ENCODE measurements at places on chromosomes 6 and 20. TPM values are rescaled to one million over a fixed set of nuclear protein-coding genes. Genes with fewer than 3 reads are reported as not detected.

DNA sequence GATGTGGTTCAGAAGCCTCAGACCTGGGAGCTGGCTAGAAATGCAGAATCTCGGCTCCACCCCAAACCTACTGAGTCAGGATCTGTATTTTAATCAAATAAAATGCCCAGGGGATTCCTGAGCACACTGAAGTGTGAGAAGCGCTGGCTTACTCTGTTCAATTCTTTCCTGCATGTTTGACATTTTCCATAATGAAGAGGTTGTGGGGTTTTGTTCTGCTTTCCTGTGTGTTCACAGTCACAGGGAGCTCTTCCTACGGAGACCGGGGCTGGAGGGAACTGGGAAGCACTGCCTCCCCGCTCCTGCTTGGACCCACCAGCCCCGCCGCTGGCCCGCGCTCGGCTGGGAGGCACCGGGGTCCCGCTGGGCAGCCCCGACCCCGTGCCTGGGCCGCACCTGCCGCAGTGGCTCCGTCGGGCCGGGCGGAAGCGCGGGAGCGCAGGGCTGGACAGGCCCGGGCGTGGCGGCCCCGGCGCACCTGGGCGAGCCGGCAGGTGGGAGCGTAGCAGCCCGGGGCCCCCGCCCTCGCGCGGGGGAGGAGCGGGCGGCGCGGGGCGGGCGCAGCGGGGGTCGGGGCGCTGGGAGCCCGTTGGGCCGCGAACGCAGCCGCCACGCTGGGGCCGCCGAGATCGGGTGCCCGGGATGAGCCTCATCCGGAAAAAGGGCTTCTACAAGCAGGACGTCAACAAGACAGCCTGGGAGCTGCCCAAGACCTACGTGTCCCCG is at the start of gene MAPK13:
MAPK13 (plus strand) TSS at position 573 of the 726 bp plus-strand sequence; CDS start at position 643, 70 bp downstream.
- DNase-seq, result no peak

DNA sequence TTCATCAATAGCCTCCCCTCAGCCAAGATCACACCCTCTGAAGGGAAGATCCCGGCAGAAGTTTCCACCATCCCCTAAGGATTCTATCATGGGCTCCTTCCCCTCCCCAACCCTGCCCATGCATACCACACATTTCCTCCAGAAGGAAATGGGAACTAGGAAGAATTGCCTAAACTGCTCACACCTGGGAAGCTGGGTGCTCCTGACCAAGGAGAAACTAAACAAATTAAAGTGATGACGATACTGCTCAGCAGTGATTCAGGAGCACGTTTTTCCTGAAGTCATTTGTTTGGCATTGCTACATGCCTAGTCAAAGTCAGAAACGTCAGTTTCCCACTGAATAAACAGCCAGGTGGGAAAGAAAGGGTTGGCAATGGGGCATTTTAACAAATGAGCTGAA is 136.1 kb upstream of the CDYL start:
- no peak for DNase-seq

Gene TRIM10
- not detected for total RNA-seq

GRCh38 chr20:47479506-47479905 is 22.2 kb upstream of the NCOA3 start:
- DNase-seq, result no peak

- no peak for DNase-seq
Measured at GRCh38 chr6:30798494-30798893, 54.1 kb upstream of the IER3 start.

DNA sequence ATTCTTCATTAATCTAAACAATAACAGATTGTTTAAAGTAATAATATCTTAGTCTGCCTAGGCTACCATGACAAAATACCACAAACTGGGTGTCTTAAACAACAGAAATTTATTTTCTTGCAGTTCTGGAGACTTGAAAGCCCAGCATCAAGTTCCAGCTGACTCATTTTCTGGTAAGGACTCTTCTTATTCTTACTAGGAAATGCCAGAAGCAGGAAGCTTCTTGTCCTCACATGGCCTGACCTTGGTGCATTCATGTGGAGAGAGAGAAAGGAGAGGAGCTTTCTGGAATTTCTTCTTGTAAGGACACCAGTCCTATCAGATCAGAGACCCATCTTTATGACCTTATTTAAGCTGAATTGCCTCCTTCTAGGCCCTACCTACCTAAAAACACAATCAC is 110.5 kb downstream of the ANKRD60 start:
- DNase-seq, result peak; percentile 69

DNA sequence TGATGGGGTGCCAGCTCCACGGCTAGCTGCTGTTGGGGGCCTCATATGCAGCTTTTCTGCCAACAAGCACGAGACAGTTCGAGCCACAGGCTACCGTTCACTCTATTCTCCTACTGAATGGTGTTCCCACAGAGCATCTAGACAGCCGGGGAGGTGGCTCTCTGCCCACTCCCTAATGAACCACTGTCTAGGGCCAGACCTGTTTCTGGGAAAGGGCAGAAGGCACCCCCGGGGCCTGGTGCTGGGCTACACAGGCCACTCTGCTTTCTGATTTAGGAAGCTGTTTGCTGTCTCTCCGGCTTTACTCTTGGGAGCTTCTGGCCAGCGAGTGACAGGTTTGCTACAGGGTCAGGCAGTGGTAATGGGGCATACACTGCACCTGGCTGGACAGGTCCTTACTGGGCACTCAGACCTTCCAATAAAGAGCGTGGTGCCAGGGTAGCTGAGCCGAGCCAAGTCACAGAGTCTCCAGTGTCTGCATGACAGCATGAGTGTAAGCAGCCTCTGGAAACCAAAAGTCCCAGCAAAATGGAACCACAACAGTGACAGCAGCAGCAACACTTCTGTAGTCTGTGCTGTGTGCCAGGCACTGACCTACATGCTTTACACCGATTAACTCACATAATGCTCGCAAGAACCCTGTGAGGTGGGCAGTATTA is 8.4 kb downstream of the CCDC167 start:
- no peak for DNase-seq

GRCh38 chr6:93801101-93801847 is 381.9 kb upstream of the EPHA7 start:
- DNase-seq, result no peak

DNA sequence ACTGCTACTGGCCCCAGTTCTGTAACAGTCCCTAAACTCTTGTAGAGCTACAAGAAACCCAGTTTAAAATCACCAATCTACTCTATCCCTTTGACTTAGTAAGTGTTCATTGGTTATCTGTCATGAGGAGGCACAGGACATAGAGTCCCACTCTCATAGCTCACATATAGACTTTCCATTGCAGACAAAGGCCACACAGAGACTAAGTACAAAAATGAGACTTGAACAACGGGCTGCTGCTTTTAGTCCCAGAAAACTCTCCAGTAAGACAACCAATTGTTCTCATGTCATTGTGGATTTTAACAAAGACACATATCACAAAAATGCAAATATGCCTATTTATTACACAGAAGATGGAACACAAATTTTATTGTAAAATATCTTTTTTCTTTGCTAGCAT is 197.4 kb downstream of the PTPRK start:
- DNase-seq, result no peak

Gene RAET1G
- total RNA-seq, result 1.2 TPM

- DNase-seq, result no peak
Measured at GRCh38 chr6:166413491-166413951, 30.8 kb upstream of the MPC1 start.

- DNase-seq, result no peak
Measured at GRCh38 chr20:20161611-20162010, 109.3 kb downstream of the CFAP61 start.

- DNase-seq, result no peak
Measured at GRCh38 chr6:136860043-136860442, 37.7 kb downstream of the PEX7 start.

Gene BPIFA1
- total RNA-seq, result not detected

DNA sequence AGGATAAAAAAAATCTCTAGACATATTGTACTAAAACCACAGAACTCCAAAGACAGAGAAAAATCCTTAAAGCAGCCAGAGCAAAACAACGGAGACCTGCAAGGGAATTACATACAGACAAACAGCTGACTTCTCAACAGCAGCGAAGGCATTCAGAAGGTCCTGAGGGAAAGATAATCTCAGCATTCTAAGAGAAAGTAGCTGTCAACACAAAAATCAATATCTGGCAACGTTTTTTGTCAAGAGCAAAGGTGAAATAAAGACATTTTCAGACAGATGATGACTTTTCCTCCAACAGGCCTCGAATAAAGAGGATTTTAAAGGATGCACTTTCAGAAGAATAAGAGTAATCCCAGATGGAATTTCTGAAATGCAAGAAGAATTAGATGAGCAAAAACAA is 6.1 kb upstream of the SCGN start:
- DNase-seq, result no peak

Gene ARFGEF3
- under 0.01 TPM for total RNA-seq

GRCh38 chr6:101826269-101826668 is 432.8 kb downstream of the GRIK2 start:
- no peak for DNase-seq

DNA sequence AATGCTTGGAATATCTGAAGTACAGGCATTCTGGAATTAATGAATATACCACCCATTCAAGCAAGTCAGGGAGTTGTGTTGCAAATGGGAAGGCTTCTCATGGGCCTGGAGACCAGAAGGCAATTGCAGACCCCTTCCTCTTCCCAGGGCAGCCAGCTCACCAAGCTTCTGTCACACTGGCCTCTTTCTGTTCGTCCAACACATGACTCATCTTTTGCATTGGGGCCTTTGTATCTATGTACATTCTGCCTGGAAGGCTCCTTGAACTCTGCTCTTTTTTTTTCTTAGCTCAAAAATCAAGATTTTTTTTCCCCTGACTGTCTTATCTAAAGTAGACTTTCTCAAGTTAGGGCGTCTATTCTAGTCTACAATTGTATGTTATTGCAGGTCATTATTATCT is 132.9 kb upstream of the MYLIP start:
- no peak for DNase-seq

Gene DOK5
- not detected for total RNA-seq

DNA sequence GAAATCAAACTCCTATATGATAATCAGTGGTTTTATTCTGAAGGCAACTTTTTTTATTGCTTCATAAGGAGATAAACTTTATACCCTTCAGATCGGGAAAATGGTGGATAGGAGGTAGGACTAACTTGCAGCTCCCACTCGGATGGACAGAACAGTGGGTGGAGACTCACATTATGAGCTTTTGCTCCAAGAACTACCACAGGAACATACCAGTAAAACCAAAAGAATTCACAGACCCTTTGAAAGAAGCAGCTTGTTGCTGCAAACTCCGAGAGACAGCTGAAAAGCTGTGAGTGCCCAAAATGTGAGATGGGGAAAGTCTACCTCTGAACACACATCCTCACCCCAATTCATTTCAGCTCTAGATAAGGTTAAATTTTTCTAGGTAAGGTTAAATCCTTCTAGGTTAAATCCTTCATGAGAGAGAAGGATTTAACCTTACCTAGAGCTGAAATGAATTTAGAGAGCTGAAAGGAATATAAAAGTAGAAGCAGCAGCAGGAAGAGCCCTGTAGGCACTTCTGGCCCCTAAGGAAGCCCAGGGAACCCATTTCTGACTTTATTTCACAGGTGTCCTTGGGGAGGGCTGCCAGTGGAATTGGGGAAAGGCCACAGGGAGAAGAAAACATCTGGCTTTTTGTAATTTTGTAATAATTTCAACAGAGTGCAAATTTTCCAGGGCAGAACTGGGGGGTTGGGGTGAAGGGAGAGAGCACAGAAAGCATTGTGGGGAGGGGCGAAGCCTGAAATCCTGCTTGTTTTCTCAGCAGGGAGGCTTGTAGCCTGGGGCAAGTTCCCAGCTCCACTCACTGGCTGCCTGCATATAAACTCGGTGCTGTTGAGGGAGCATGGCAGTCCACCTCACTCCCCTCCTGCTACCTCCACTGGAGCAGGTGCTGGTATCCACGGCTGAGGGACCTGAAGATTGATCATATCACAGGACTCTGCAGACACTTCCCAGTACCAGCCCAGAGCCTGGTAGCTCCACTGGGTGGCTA is 65.9 kb upstream of the HCRTR2 start:
- no peak for DNase-seq

- DNase-seq, result no peak
Measured at GRCh38 chr6:169239181-169239580, 14.5 kb downstream of the THBS2 start.

Gene EFCAB8
- not detected for total RNA-seq

GRCh38 chr6:6742535-6742934 is 154.0 kb downstream of the LY86 start:
- no peak for DNase-seq

Gene TMEM244
- total RNA-seq, result 0.52 TPM

- DNase-seq, result no peak
Measured at GRCh38 chr6:23620911-23621401, 505.1 kb upstream of the NRSN1 start.

Gene ESR1
- total RNA-seq, result 0.23 TPM

Gene HSD17B8
- 9.1 TPM for total RNA-seq

Gene COL21A1
- total RNA-seq, result 12.9 TPM

DNA sequence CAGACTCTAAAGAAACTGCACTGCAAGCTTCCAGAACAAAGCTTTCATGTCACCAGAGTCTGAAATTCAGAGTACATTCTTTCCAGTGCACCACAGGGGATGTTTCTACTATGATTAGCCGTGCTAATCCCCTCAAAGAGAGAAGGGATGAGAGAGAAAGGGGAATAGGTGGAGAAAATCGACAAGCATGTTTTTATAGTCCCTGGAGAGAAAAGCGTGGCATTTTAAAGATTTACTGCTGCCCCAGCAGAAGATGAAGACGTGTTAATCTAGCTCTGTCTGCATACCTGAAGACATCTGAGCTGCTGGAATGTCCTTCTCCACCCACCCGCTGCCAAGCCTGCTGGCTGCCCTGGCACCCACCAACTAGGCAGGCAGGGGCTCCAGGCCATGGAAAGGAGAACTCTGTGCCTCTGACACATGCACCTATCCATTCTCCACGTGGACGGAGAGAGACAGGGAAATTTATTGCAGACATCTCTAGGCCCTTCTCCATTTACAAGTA is 4.1 kb downstream of the MYLK4 start:
- DNase-seq, result no peak

GRCh38 chr20:8670893-8671215 is 398.0 kb upstream of the PLCB4 start:
- no peak for DNase-seq

GRCh38 chr6:21826023-21826422 is 232.5 kb downstream of the SOX4 start:
- DNase-seq, result no peak

DNA sequence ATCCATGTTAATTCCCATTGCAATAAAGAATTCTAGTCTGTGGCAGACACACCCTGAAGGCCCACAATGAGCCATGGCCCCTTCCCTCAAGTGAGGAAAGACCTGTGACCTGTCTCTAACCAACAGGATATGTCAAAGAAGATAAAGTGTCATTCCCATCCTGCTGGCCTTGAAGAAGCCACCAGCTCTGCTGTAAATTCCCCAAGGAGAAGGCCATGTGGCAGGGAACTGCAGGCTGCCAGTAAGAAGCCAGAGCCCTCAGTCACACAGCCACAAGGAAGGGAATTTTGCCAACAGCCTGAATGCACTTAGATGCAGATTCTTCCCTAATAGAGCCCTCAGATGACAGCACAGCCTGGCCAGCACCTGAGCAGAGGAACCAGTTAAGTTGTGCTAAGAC is 24.8 kb downstream of the VIP start:
- no peak for DNase-seq

- DNase-seq, result no peak
Measured at GRCh38 chr6:98054453-98054852, 771.4 kb upstream of the MMS22L start.
